Lung microvascular endothelial cell (primary cell): ENCODE measurements at places on chromosomes 3 and 15.
A peak's percentile ranks its signal among the peaks of the same experiment; 100 is the strongest.

- DNase-seq: peak; percentile 3
These were observed 124.0 kb upstream of the PLXNA1 start for GRCh38 chr3:126858887-126859286.

GRCh38 chr3:10982782-10983181, 9.8 kb upstream of the SLC6A1 start:
- DNase-seq: peak; percentile 58

DNA sequence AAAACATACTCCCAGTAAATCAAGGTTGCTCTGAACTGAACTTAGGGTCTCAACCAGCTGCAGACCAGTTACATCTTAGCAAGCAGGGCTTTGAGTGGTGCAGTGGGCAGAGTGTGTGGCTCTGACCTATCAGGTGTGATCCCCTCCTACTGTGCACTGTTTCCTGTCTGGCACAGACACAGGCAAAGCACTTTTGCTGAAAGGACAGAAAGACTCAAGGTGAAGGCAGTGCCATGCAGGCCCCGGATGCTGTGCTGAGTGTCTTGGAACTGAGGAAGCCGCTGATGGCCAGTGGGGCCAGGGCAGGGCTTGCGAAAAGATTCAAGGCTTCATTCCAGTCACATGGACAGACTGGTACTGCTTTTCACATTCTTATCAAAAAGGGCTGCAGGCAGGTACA, 85.2 kb downstream of the CACNA1D start:
- no peak for DNase-seq

GRCh38 chr15:34684351-34684750, 70.4 kb downstream of the GJD2 start:
- DNase-seq: no peak

DNA sequence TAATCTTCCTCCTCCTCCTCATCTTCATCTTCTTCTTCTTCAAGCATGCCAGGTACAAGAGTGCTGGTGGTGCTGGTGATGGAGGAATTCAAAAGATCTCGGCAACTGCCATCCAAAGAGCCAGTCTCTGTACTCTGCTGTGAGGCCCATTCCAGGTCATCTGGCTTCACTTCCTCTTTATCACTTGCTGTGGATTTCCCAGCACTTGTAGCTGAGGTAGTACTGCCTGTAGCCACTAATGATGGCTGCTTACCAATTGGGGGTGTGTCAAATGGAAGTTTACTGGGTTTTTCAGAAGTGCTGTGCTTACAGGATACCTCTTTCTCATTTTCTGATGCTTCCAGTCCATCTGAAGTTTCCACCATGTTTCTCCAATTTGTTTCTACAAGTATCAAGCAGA, 28.8 kb upstream of the SHC4 start:
- DNase-seq: no peak

DNA sequence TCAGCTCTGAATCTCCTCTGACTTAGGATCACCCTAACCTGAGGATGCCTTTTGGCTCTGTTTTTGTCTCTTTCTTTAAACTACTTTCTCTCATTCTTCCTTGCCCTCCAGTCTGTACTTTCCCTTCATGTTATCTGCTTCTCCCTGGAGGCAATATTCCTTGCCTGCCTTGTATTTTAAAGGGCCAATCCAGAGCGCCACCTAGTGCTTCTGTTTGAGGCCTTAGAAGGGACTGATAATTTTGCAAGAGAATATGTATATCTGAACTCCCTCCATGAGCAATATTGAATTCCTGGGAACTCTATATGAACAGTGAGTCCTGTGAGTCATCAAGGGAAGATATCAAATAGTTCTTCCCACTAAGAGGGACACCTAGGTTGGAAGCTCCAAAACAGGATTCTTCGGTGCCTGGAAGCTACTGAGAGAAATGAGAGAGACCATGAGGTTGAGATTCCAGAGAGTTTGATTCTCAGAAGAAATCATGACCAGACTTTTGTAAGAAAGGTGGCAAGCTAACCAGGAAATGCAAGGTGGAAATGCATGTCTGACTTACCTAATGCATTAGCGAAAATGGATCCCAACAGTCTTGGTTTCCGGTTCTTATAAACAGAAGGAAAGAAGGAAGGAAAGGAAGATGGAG, 203.8 kb upstream of the CD96 start:
- peak; percentile 75 for DNase-seq

DNA sequence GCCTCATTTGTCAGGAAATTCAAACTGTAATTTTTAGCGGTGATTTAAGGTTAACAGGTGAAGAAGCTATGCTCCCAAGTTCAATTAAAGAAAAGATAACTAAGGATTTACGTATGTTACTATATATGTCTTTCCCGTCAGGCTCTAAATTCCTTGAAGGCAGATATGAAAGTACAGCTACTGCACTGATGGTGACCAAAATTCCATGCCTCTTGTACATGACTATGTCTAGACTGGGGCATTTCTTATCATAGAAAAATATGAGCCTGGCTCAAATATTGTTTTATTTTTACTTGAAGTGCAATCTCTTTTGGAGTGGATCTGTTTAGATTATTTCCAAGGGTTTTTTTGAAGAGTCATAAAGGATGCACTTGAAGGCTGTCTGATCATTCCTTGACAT, 647.1 kb upstream of the KCNMB2 start:
- no peak for DNase-seq

DNA sequence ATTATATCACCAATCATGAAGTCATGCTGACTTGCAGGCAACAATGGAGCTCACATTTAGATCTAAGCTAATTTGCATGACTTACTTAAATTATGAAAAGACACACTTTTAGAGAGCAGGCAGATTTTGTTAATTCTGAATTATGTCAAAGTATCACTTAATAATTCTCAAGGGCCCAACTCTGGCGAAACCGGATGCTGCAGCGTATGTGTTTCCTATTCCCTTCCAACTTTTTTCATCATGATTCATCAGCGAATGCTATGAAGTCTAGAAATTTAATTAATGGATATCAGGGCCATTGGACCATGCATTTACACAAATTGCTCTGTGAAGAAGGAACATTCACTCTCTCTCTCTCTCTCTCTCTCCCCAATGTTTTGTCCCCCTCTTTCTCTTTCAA, 63.5 kb upstream of the GOLGA8A start:
- DNase-seq: no peak

GRCh38 chr3:30034246-30034991, 572.0 kb upstream of the TGFBR2 start:
- no peak for DNase-seq
